ENCODE measurements at places on chromosomes 16 and 17. TPM values are rescaled to one million over a fixed set of nuclear protein-coding genes. Genes with fewer than 3 reads are reported as not detected.

HSD17B1 gene
- 2.6 TPM for total RNA-seq

GRCh38 chr16:58732545-58733247 lies 1.4 kb downstream of the GOT2 start:
- H3K27ac ChIP-seq: no peak overlapping the region
- H3K4me1 ChIP-seq: peaks cover 10% of the 10 kb centered on the region
- no peaks in the 10 kb centered on the region for H3K27me3 ChIP-seq
- no peak for DNase-seq

- no peak for DNase-seq
- peaks cover 18% of the 10 kb centered on the region for H3K4me1 ChIP-seq
- H3K27me3 ChIP-seq: no peaks in the 10 kb centered on the region
- H3K27ac ChIP-seq: no peak overlapping the region
Measured at GRCh38 chr17:76492989-76493501, 8.2 kb downstream of the RHBDF2 start.

DNA sequence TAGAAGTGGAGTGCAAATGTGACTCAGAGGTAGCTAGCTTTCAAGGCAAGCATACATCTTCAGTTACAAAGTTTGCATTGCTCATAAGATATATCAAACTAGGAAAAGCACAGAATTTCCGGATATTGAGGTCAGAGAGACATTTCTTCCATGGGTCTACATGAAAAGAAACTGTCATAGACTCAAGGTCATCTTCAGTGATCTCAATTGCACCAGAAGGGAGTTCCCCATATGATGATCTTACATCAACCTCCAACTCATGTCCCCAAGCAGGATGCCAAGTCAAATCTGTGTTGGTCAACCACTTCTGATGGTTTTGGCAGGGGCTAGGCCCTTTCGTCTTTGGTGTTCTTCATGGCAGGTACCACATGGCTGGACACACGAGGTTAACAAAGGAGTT lies 459.9 kb upstream of the MAF start:
- H3K27ac ChIP-seq: no peak overlapping the region
- H3K4me3 ChIP-seq: no peak overlapping the region
- no peak for DNase-seq
- no peaks in the 10 kb centered on the region for H3K27me3 ChIP-seq

DNA sequence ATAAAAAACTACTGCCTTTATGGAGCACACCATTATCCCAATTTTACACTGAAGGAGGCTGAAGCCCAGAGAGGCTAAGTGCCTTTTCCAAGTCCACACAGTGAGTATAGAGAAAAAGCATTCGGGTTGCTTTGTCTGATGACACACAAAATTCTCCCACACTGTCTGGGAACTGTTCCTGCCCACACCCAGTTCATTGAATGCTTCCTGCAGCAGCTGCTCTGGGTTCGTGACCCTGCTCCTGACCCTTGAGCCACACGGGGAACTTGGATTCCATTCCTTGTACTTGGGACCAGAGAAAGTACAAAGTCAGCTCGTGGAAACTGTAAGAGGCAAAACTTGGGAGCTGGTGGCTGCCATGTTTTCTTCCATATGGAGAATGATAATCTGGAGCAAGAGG lies 57.9 kb downstream of the AKAP1 start:
- no peaks in the 10 kb centered on the region for H3K27me3 ChIP-seq
- peaks cover 27% of the 10 kb centered on the region for H3K4me1 ChIP-seq
- no peak overlapping the region for H3K27ac ChIP-seq

GRCh38 chr16:77277141-77277540 lies 77.9 kb downstream of the SYCE1L start:
- no peaks in the 10 kb centered on the region for H3K4me1 ChIP-seq
- H3K36me3 ChIP-seq: no peaks in the 10 kb centered on the region
- H3K27me3 ChIP-seq: peaks cover 32% of the 10 kb centered on the region
- no peak overlapping the region for H3K27ac ChIP-seq
- no peak overlapping the region for H3K4me3 ChIP-seq

- H3K27ac ChIP-seq: no peak overlapping the region
- peak overlapping the region; percentile 87 for H3K4me3 ChIP-seq
- H3K27me3 ChIP-seq: no peaks in the 10 kb centered on the region
- H3K36me3 ChIP-seq: no peaks in the 10 kb centered on the region
- peaks cover 7% of the 10 kb centered on the region for H3K4me1 ChIP-seq
- DNase-seq: peak; percentile 42
Measured at GRCh38 chr17:75526555-75527270, 1.2 kb downstream of the LLGL2 start.

- peak overlapping the region; percentile 92 for H3K27ac ChIP-seq
Measured at GRCh38 chr17:67441052-67441895, 64.2 kb downstream of the PITPNC1 start.

CPNE7 gene
- 21.1 TPM for total RNA-seq

DNA sequence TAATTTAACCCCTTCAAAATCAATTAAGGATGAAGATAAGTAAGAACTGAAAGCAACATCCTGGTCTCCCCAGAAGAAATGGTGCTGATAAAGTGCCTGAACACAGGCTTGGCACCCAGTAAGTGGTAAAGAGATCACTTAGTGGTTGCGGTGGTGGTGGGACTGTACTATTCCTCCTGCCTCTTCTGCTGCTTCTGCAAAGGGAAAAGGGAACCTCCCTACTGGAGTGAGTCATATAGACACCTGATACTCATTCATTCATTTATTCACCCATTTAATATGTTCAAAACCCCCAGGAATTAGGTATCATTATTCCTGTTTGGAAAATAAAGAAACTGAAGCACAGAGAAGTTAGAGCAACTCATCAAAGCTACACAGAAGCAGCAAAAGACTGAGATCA lies 60.6 kb downstream of the CDYL2 start:
- H3K27ac ChIP-seq: no peak overlapping the region
- no peaks in the 10 kb centered on the region for H3K27me3 ChIP-seq
- H3K4me3 ChIP-seq: no peak overlapping the region
- no peaks in the 10 kb centered on the region for H3K4me1 ChIP-seq

TRAF7 gene
- total RNA-seq: 63.6 TPM

DNA sequence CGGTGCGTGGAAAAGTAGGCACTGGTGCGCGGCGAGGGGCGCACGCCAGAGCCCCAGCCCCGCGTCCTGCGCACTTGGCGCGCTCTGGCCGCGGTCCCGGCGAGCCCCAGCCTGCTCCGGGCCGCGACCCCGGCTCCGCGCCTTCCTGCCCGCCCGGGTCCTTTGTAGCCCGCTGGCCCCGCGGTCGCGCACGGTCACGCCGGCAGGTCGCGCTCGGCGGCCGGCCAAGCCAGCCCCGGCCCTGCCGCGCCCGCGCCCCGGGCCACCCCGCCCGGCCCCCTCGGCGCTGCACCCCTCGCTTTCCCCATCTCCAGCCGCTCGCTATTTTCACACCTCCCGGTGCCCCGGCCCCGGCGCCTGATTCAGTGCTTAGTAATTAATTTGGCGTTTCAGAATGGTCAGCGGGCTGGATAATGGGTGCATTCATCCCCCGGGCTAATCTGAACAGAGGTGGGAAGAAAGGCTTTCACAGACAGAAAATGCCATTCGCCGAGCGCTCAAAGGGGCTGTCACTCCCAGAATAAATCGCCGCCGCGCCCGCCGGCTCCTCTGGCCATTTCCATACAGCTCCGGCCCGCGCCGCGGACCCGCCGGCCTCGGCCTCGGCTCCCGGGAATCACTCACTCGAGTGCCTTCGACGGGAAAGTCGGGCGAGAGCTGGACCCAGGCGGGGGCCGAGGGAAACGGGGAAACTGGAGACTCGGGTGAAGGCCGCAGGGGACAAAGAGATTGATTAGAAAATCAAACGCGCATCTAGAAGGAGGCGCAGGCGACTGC lies 17.8 kb upstream of the NTN1 start:
- peaks cover 95% of the 10 kb centered on the region for H3K27me3 ChIP-seq
- H3K36me3 ChIP-seq: no peaks in the 10 kb centered on the region
- peak; percentile 95 for DNase-seq
- no peak overlapping the region for H3K27ac ChIP-seq
- peaks cover 18% of the 10 kb centered on the region for H3K4me1 ChIP-seq

SULT1A4 gene
- 1.1 TPM for total RNA-seq

GRCh38 chr17:42698736-42699414 lies 16.5 kb downstream of the CNTNAP1 start:
- peaks cover 4% of the 10 kb centered on the region for H3K36me3 ChIP-seq
- H3K27ac ChIP-seq: peak overlapping the region; percentile 71
- no peaks in the 10 kb centered on the region for H3K27me3 ChIP-seq
- peaks cover 26% of the 10 kb centered on the region for H3K4me1 ChIP-seq
- no peak overlapping the region for H3K4me3 ChIP-seq

GOT2 gene
- total RNA-seq: 77.2 TPM

- peaks cover 19% of the 10 kb centered on the region for H3K4me1 ChIP-seq
- no peaks in the 10 kb centered on the region for H3K27me3 ChIP-seq
- H3K4me3 ChIP-seq: no peak overlapping the region
- H3K36me3 ChIP-seq: no peaks in the 10 kb centered on the region
- no peak overlapping the region for H3K27ac ChIP-seq
- DNase-seq: no peak
Measured at GRCh38 chr16:51407921-51408320, 256.9 kb upstream of the SALL1 start.

DNA sequence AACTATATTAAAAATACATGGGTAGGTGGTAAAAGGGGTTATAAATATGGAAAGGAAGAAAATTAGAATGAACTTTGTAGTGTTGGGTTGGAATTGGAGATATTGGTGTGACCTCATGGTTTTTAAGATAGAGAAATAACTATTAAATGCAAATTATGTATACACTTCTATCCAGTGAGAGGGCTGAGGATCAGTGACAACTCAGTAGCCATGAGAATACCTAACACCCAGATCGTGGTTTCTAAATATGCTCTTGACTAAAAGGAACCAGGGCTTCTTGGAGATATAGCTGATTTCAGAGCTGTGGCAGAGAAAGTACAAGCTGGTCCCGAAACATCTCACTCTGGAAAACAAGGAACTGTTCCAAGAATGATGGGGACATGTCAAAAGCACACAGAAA lies 44.4 kb downstream of the SLC6A4 start:
- H3K27me3 ChIP-seq: no peaks in the 10 kb centered on the region
- H3K4me3 ChIP-seq: no peak overlapping the region
- no peak for DNase-seq
- H3K36me3 ChIP-seq: peaks cover 9% of the 10 kb centered on the region
- H3K27ac ChIP-seq: no peak overlapping the region

PRSS33 gene
- total RNA-seq: 0.73 TPM

DNA sequence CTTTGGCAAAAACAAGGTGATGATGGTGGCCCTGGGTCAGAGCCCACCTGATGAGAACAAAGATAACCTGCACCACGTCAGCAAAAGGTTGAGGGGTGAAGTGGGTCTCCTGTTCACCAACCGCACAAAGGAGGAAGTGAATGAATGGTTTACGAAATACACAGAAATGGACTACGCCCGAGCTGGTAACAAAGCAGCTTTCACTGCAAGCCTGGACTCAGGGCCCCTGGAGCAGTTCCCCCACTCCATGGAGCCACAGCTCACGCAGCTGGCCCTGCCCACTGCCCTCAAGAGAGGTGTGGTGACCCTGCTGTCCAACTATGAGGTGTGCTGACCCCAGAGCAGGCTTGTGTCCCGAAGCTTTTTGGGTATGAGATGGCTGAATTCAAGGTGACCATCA lies 29.7 kb upstream of the DLX4 start:
- H3K27me3 ChIP-seq: peaks cover 22% of the 10 kb centered on the region
- no peaks in the 10 kb centered on the region for H3K36me3 ChIP-seq
- H3K27ac ChIP-seq: no peak overlapping the region
- H3K4me3 ChIP-seq: no peak overlapping the region
- peaks cover 9% of the 10 kb centered on the region for H3K4me1 ChIP-seq

DNA sequence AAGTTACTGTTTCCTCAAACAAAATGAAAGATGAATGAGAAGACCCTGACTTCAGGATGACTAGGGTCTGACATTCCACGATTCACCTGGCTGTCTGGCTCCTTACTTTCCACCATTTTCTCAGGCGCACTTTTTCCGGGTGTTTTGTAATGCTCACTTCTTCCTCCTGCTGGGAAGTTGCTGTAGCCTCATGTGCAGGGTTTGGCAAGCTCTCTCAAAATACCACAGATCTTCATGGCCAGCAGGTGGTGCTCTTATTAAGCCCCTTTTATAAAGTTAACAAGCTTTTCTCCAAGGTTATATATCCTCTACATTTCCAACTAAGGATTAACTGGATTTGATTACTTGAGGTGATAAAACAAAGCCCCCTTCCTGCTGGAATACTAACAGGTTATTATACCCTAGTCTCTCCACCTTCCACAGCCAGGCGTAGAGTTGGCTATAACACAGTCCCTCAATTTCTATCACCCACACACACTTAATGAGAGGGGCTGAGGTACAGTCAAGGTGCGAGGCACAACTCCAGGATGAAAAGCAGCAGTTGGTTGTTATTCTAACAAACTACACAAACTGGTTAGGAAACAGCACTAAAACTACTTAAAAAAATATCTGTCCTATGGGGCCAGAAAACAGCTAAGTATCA lies 45.4 kb downstream of the STH start:
- peaks cover 29% of the 10 kb centered on the region for H3K36me3 ChIP-seq
- peak; percentile 81 for DNase-seq
- H3K27me3 ChIP-seq: no peaks in the 10 kb centered on the region
- peaks cover 12% of the 10 kb centered on the region for H3K4me1 ChIP-seq
- no peak overlapping the region for H3K27ac ChIP-seq

CPHXL2 gene
- not detected for total RNA-seq

TMEM114 gene
- not detected for total RNA-seq

GPT2 gene
- 37.7 TPM for total RNA-seq

ACE gene
- not detected for total RNA-seq

GRCh38 chr17:15452746-15453145 lies 14.7 kb downstream of the CDRT4 start:
- no peak overlapping the region for H3K27ac ChIP-seq
- DNase-seq: no peak
- H3K4me1 ChIP-seq: no peaks in the 10 kb centered on the region

DNA sequence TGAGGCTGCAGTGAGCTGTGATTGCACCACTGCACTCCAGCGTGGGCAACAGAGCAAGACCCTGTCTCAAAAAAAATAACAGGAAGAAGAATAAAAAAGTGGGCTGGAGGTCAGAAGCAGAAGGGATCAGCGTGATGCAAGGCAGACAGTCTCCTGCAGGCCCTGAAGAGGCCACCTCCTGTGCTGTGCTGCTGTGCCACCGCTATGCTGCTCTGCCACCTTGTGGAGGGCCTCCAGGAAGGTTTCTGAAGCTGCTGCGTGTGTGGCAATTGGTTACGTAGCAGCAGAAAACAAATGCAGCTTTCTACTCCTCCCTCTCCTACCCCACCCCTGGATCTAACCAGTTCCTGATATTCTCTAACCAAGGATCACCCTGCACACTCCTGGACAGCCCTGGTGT lies 815.5 kb downstream of the KCNJ18 start:
- H3K4me3 ChIP-seq: no peak overlapping the region
- H3K36me3 ChIP-seq: no peaks in the 10 kb centered on the region
- H3K4me1 ChIP-seq: no peaks in the 10 kb centered on the region
- H3K27ac ChIP-seq: no peak overlapping the region
- no peak for DNase-seq

GRCh38 chr16:30186782-30187555 lies 3.6 kb downstream of the CORO1A start:
- H3K4me1 ChIP-seq: peaks cover 2% of the 10 kb centered on the region
- peak; percentile 74 for DNase-seq
- H3K27ac ChIP-seq: no peak overlapping the region
- no peak overlapping the region for H3K4me3 ChIP-seq

CD300H gene
- total RNA-seq: not detected

- no peaks in the 10 kb centered on the region for H3K27me3 ChIP-seq
- no peaks in the 10 kb centered on the region for H3K36me3 ChIP-seq
- no peak overlapping the region for H3K27ac ChIP-seq
- no peak for DNase-seq
- H3K4me1 ChIP-seq: no peaks in the 10 kb centered on the region
- H3K4me3 ChIP-seq: no peak overlapping the region
Measured at GRCh38 chr17:10610884-10611283, 46.2 kb downstream of the MYH3 start.

MATCAP1 gene
- 50.9 TPM for total RNA-seq

GRCh38 chr17:3043737-3044365 lies 19.6 kb downstream of the OR1D5 start:
- no peaks in the 10 kb centered on the region for H3K36me3 ChIP-seq
- no peaks in the 10 kb centered on the region for H3K27me3 ChIP-seq
- no peaks in the 10 kb centered on the region for H3K4me1 ChIP-seq

CRISPLD2 gene
- total RNA-seq: 0.50 TPM
